G401 (cell line): ENCODE measurements at places on chromosomes 1 and 21. TPM values are rescaled to one million over a fixed set of nuclear protein-coding genes. Genes with fewer than 3 reads are reported as not detected.

GRCh38 chr21:44405091-44405947, 50.0 kb upstream of the LRRC3 start:
- DNase-seq: no peak

GRCh38 chr1:97630948-97631347, 289.9 kb downstream of the DPYD start:
- DNase-seq: peak; percentile 3

Gene ITLN1
- total RNA-seq: not detected in 2 replicates

Gene USP1
- 39.8 and 65.4 TPM in 2 replicates for total RNA-seq

Gene OR2T33
- total RNA-seq: not detected in 2 replicates

Gene ZNF678
- 8.6 and 19.3 TPM in 2 replicates for total RNA-seq
